Small intestine (tissue), 16 donors: ENCODE measurements at places on chromosomes 2 and 18.
A peak's percentile ranks its signal among the peaks of the same experiment; 100 is the strongest.

- DNase-seq: no peak
These were observed 268.9 kb downstream of the NDUFA10 start for GRCh38 chr2:239756031-239756789.

DNA sequence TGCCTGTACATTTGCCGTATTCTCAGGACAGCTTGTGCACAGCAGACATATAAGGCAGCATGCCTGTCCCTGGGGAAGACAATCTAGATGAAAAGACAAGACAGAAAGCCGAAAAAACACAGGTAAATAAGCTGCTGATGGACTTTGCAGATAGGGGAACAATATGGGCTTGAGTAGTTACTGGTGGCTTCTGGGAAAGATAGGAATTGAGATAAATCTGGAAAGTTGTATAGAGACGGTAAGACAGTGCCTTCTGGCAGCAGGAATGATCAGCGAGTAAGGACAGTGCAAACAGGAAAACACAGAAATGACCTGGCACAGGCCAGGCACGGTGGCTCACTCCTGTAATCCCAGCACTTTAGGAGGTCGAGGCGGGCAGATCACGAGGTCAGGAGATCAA lies 70.2 kb downstream of the FAM124B start:
- no peak for DNase-seq

- peak; percentile 33 for DNase-seq
These were observed 3.3 kb upstream of the GPBAR1 start for GRCh38 chr2:218257390-218257981.

- DNase-seq: peak; percentile 44
These were observed 54.8 kb downstream of the ZNF407 start for GRCh38 chr18:74652392-74652988.

DNA sequence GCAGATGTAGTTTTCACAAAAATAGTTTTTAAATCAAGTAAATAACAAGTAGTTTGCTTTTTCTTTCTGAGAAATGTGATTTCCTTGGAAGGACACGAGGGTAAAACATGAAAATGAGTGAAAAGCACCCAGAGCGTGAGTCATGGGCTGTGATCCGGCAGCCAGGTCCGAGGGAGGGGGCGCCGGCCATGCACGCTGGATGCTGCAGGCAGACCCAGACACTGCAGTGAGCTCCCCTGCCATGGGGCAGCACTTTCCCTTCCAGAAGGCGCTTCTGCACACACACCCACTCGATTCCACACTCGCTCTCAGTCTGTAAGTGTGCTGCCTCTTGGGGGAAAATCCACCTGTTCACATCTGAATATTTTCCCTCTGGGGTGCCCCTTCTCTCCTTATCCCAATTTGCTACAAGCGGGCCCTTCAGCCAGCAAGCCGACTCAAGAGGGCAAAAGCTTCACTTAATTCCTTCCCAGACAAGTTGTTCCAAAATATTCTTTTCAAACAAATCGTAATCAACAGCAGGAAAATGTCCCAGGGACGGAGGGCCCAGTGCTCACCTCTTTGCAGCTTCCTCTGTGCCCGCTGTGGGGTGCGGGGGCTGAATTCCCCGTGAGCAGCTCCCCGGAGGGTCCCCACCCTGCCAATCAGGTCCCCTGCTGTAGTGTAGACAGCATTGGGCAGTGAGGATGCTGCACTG lies 87.0 kb upstream of the ID2 start:
- no peak for DNase-seq

DNA sequence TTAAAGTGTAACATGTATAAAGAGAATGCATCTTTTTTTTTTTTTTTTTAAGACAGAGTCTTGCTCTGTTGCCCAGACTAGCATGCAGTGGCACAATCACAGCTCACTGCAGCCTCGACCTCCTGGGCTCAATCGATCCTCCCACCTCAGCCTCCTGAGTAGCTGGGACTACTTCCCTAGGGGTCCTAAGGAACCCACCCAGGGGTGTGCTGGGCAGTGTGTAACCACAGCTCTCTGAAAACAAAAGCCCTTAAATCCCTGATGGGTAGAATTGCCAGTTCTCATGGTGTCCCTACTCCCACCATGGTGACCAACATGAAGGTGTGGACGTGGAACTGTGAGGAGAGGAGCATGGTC lies 105.6 kb upstream of the ST3GAL5 start:
- DNase-seq: no peak

DNA sequence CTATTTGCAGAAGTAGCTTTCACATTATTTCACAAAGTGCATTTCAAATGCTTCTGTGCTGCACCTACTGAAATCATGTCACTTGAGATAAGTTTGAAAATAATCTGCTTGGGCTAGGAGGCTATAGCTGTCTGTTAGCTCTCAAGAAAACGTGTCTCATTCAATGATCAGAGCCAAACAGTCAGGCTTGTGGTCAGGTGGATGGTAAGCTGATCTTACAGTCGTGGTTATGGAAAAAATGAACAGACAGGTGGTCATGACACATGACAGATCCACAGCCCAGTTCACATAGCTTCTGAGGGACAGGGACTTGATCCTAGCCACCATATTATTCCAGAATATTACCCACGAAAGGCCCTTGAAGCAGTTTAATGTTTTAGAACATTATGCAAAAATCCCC lies 26.5 kb upstream of the RFX8 start:
- no peak for DNase-seq

DNA sequence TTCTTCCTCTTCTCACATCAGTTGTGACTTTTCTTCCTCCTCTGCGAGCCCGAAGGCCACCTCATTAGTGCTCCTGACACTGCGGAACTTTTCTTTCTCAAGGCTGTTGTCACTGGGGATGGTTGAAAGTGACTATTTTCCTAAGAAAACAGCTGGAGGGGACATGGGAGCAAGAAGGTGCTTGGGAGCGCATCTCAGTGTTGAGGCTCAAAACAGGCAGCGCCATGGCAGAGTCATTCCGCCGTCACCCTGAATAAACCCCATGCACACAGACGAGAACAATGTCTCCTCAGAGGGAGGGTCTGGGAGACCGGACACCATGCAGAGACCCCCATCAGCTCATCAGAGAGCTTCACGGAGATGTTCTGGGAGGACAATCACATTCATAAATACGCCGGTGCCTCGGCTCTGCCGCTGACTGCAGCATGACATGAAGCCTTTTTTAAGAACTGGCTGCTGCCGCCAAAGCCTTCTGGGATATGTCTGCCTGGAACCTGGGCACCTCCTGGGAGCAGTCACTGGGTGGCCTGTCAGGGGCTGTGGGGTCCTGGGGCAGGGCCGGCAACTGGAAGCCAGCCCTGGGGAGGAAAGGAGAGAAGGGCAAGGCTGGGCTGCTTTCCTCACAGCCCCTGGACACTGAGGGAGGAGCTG lies 19.2 kb downstream of the ATOH8 start:
- DNase-seq: no peak

DNA sequence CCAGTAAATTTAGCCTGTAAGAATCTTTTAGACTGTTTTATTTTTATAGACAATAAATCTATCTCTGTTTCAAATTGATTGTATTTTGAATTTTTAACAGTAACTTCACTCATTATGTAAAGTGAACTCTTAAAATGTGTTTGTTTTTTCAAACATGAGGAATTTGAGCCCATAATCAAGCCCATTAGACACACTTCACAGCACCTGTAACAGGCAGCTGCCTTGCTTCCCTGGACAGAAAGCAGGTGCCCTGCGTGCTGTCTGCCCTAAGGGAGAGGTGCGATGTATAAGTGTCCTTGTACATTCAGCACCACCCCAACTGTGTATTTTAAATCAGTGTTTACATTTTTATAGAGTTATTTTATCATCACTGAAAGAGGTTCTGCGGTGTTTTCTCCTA lies 186.5 kb upstream of the TPO start:
- DNase-seq: no peak

DNA sequence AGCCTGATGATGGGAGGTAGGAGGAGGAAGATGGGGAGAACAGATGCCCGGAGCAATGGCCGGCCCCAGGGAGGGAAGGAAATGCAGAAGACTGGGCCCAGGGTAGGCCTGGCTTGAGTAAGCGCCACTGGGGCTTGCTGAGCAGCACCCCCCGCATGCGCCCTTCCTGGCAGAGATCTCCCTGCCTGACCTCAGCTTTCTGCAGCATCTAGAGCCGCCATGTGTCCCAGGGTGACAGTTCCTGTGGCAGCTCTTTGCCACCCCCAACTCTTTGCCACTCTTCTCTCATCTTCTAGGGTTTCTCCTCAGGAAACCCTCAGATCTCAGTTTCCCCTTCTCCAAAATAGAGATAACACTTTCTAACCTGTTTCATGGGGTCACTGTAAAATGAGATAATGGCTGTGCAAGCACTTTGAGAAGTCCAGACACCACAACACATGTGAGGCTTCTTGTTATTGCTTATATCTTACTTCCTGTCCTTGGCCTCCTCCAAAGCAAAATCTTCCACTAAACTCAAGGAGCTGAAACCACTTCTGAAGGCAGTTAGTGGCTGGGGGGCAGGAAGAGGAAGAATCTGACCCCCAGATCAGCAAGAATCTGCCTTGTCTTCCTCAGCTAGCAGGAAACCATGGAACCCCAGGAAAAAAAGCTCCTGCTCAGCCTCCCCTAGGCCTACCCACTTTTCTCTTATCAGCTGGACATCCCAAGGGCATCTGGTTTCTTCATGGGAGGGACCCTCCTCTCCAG lies 64.9 kb downstream of the EPAS1 start:
- no peak for DNase-seq

DNA sequence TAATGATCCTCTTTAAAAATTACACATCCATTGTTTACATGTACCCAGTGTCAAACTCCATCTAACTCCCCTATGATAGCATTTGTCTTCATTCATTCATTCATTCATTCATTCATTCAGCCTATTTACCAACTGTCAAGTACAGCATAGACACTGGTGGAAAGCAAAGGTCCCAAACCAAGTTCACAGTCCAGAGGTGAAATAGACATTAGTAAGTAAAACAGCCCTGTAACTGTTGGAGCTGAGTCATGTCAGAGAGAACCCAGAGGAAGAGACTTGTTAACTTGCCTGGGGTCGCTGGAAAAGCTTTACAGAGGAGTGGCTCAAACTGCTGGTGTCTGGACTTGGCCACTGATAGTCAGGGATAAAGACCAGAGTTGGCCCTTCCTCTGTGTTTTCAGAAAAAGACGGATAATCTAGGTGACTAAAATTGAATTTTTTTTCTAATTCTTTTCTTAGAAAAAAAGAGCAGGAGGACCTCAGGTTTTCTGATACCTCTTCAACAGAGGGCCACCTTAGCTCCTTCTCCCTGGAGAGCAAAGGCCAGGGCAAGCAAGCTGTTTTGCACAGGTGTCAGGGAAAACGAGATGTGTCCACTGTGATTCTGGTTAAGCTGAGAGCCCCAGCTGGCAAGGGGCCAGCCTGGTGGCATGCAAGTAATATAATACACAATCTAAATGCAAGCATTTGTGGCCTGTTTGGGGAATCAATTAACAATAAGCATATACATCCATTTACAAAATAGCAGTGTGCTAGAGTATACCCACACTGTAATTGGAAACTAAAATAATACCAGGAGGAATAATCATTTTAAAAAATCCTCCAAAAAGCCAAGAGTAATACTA lies 96.7 kb upstream of the SLC14A2 start:
- DNase-seq: peak; percentile 39

GRCh38 chr18:27652480-27653121 lies 467.5 kb upstream of the CHST9 start:
- no peak for DNase-seq

GRCh38 chr2:221134718-221135117 lies 437.4 kb downstream of the EPHA4 start:
- DNase-seq: no peak

- no peak for DNase-seq
These were observed 275.9 kb upstream of the HS6ST1 start for GRCh38 chr2:128594651-128594910.

GRCh38 chr2:173064151-173064805 lies 11.4 kb upstream of the MAP3K20 start:
- no peak for DNase-seq

GRCh38 chr2:42153944-42154581 lies 15.1 kb upstream of the EML4 start:
- DNase-seq: no peak

DNA sequence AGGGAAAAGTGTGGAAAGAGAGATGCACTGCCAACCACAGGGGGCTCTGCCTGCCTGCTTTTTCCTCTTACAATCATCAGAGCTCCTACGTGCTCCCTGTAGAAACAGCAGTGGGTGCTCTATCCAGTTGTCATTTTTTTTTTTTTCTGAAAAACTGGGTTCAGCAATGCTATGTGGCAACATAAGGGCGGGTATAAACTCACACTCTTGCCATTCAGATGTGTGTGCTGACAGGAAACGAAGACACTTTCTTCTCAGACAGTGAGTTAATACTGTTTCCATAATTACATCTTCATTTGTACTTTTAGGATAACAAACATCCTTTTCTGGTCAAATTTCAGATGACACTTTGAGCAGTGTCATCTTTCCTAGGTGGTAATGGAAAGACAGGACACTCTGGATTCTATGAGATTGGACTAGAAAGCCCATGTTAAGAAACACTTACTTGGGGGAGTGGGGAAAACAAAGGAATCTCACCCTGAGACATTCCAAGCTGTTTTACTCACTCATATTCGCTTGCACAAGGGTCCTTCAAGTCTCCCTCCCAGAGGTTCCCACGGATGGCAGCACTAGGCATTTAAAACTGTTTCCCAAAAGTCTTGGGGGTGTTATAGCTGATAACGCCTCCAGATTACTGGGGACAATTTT lies 41.3 kb downstream of the CCDC93 start:
- no peak for DNase-seq

DNA sequence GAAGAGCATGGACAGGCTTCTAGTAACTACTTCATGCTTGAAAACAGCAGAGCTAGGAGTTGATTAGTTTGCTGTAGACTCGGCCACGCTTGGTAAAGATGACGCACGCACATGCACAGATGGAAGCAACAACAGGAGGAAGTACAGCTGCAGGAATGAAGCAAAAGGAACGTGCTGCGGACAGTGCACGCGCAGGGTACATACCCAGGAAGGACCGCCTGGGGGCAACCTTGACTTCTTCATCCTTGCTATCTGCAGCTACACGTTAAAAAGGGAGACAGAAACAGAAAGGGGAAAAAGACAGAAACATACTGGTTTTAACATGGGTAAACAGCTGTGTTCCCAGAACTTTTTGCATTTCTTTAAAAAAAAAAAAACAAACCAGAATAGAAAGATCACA lies 17.7 kb downstream of the SLC66A2 start:
- peak; percentile 61 for DNase-seq

DNA sequence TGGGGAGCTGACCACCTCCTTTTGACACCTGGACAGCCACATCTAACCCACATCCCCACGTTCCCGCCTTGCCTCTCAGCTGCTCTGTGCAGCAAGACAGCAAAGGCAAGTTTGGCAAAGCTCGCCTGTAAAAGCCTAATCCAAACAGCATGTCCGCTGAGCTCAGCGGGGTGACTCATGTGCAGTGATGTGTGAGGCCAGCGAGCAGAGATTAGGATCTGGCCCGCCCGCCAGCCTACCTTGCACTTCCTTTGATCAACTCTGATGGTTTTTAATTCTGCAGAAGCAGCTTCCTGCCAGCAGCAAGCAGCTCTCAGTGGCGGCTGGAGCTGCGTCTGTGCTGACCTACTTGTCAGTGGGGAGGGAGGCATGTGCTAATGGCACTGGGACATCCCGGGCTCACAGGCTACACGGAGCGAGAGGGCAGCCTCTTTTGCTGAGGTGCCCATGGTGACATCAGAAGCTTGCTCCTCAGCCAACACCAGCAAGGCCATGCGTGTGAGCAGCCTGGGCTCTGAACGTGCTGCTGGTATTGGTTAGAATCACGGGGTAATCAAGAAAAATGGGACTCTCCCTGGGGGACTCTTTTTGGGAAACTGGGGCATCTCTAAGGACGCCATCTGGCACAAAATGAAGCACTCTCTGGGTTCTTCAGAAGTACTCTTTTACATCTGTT lies 36.0 kb upstream of the EML4 start:
- peak; percentile 80 for DNase-seq
